ENCODE measurements at places on chromosomes 7 and 10.

DNA sequence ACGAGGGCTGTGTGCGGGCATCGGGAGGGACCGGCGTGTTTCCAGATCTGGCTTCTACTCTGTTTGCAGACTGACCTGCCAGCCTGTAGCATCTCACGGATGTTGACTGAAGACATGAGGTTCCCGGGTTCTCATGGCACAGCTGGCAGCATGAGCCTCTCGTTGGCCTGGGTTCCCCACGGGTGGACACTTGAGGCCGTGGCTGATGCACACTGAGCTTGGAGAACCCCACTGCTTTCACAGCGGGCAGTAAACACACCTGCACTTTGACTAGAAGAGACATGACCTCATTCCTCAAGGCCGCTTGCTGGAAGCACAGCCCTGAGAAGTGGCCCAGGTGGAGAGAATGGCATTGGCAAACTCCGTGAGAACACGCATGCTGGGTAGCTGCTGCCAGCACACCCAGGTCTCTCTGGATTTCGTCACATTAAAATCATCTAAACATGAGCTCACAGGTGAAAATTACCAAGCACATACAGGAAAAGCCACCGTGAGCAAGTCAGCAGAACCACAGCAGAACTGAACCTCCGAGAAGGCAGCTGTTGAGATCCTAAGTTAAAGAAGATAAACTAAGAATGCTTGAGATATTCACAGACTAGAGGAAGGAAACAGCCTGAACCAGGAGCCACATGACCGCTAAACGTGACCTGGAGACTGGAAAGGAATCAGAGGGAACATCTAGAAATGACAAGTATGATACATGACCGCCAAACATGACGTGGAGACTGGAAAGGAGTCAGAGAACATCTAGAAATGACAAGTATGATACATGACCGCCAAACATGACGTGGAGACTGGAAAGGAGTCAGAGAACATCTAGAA, 32.5 kb downstream of the BNIP3 start:
- no peak for DNase-seq

DNA sequence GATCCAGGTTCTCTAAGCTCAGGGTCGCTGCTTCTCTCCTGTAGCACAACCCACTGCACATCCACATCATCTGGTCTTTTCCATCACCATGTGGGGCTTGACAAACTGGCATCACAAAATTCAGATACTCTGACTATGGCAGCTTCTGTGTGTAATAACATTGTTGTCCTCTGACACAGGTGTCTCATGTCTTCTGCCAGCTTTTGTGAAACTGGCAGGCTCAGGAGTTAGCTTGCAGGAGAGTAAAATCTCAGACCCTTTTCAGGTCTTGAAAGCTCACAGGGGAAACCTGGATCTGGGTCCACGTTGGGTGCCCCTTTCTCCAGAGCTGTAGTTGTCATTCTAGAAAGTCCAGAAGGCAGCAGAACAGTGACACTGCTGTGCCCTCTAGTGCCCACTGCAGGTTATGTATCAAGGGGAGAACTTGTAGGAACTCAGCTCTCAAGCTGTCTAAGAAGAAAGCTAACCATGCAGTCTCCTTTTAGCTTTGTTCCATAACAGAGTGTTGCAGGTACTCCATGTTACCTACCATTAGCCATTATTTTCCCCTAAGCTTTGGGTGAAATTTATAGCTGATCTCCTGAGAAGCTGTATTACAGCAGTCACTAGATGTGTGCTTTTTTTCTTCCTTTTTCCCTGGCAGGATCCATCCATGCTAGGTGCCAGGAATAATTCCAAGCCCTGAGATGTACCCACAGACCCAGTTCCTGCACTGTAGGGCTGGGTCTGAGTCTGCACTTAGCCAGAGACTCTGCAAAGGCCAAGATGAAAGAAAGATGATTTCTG, 102.7 kb downstream of the ZNF248 start:
- no peak for DNase-seq

DNA sequence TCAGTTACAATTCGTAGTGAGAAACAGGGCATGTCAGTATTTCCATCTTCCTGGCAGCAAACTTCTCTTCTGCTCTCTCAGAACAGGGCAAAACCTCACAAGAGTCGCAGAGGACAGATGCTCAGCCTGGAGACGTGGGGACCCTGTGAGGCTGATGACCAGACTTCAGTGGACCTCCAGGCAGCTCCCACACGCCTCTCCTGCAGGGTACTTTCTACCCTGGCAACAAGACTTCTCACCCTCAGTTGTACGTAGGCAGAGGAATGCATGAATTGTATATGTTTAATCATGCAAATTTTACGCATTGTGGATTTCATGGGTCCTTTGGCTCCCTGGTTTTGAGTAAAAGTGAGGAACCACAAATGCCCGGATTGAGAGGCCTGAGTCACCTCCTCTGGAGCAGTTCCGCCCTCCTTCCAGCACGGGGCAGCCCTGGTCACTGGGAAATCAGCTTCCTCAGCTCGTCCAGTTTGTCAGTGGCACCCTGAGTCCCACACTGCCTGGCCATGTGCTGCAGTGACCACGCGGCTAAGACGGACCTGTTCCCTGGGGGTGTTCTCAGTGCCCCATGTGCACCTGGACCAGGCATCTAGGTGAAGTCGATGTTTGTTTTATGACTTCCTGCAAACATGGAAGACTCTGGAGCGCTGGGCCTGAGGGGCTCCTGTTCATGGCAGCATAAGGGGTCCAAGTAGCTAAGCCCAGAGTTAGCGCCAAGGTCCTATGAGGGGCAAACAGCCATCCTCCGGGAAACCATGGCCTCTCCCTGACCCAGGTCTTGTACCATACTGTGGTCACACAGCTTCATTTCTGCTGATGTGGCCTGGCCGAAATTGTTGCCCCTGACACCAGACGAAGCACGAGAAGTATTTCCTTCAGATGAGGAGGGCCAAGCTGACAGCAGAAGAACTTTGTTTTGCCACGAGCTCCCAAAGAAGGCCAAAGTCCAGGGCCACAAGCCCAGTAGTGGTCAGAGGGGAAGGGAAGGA, 165.1 kb downstream of the TNS3 start:
- no peak for DNase-seq

GRCh38 chr10:1733720-1734119, 3.6 kb downstream of the ADARB2 start:
- DNase-seq, result no peak

DNA sequence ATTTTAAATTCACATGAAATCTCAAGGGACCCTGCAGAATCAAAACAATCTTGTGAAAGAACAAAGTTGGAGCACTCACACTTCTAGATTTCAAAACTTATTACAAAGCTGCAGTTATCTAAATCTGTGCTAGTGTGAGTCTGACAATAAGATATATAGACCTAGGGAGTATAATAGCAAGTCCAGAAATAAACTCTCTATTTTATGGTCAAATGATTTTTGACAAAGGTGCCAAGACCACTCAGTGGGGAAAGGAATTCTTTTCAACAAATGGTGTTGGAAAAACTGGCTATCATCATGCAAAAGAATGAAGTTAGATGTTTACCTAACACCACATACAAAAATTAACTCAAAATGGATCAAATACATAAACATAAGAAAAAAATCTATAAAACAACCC, 68.2 kb downstream of the TFEC start:
- DNase-seq, result no peak

GRCh38 chr10:14757394-14757793, 17.3 kb downstream of the FAM107B start:
- no peak for DNase-seq

GRCh38 chr10:89153971-89154370, 53.1 kb downstream of the CH25H start:
- DNase-seq, result no peak

DNA sequence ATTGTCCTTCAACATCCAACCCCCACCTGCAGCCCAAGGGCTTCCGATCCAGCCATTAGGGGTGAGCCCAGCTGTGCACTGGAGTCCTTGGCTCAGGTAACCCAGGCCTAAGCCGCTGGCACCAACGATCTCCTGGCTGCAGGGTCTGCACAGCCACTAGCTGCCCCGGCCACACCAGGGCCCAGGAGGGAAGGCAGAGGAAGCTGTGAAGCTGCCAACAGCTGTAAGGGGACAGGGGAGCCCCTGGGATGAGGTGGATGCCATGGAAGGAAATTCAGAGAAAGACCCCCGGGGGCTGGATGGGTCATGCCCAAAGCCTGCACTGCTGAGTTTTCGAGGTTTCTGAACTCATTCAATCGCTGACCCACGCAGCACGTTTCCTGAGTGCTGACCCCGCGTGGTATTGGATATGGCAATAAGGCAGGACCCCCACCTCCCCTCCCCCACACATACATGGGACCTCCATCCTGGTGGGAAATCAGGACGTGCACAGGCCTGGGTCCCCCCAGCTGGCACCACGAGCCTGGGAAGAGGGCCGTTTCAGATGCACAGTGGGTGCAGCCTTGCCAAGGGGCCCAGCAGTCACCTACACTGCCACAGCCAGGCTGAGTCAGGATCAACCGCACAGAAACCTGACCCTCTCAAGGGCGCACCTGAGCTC, 170.3 kb downstream of the DIP2C start:
- no peak for DNase-seq

DNA sequence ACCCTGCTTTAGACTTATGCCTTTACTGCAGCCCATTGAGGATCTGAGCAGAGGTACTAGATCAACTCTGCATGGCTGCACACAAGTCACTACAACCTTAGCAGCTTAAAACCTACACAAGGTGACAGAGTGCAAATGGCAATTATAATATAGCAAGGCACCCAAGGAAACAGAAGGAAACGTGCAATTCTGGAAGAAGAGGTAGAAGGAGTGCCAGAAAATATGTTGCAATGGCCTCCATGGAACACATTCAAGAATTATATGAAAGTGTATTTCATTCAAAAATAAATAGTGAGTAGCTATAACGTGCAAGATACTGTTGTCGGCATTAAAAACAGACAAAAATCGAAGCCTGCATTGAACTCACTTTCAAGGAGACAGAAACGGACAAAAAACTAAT, 2.9 kb upstream of the AKR1C8 start:
- DNase-seq, result no peak

- no peak for DNase-seq
These were observed 62.6 kb upstream of the ZNRF2 start for GRCh38 chr7:30221764-30222163.

DNA sequence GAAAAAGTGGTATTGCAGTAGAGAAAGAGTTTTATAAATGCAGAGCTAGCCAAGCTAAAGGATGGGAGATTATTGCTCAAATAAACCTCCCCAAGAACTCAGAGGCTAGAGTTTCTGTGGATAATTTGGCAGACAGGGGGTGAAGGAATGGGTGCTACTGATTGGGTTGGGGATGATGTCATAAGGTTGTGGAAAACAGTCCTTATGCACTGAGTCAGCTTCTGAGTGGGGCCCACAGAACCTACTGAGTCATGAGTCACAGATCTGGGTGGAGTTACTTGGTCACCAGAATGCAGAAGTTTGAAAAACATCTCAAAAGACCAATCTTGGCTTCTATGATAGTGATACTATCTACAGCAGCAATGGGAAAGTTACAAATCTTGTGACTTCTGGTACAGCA, 1146.7 kb downstream of the TYW1 start:
- DNase-seq, result no peak

DNA sequence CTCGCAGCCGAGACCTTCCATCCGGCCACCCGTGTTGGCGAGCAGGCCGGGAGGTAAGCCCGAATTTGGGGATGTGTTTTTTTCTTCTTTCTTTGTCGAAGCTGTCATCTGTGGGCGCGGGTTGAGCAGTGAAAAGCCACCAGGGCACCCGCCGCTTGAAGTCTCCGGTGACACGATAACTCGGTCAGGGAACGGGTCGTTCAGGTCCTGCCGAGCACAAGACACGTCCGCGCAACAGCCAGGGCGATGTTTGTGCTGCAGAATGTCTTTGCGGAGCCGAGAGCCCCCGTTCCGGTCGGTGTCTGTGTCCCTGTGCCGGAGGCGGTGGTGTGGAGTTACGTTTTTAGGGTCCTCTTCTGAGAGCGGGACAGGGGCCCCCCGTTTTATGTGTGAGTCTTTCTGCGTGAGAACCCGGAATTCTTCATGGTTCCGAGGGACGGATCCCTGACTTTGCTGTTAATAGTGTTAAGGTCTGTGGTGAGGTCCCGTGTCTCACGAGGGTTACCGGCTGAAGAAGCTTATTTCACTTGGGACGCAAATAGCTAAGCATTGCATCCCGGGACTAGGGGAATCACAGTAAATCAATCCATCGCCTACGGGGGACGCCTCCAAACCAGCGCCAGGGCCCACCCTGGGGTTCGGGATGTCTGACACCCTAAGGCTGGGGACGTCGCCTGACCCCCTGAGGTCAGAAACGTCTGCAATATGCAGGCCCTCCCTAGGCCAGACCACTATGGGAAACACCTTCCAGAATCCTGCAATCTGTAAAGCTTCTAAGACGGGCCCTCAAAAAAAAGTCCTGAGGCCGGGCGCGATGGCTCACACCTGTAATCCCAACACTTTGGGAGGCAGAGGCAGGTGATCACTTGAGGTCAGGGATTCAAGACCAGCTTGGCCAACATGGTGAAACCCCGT, 99.5 kb downstream of the ELFN1 start:
- DNase-seq, result no peak

GRCh38 chr7:116582164-116582732, 57.4 kb downstream of the CAV1 start:
- DNase-seq, result no peak

DNA sequence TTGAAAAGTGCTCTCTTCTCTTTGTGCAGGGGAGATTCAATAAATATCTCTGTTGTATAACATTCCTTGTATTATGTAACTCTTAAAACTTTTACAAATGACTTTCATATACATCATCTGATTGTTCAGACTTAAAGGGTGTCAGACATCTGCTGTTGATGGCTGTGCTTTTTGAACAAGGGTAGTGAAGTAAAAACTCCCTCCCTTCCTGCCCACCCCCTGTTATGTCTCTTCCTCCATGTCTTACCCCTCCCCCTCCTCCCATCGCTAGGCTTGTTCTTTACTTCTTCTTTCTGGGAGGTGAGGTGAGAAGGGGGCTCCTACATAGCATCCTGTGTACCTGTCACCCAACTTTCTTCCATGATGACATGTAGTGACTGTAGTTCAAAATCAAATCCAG, 23.4 kb upstream of the ABCB4 start:
- DNase-seq, result no peak

DNA sequence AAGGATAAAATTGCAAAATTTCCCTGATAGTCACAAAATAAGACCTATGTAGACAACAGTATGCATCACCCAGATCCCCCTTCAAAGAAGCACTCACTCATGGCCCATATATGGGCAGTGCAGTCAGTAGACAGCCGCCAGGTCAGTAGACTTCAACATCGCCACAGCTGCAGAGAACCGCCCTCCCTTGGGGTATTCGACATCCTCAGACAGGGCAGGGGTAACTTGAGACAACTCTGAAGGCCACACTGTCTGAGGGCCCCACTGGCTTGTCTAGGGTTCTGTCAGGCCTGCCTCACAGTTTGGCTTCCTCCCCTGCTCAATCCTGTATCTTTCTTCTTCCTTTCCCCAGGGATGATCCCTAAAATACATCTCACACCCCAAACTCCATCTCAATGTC, 172.3 kb downstream of the IMMP2L start:
- no peak for DNase-seq

- DNase-seq, result no peak
These were observed 110.9 kb upstream of the HDAC9 start for GRCh38 chr7:18384491-18385143.

GRCh38 chr7:116978006-116978405, 24.7 kb downstream of the ST7 start:
- no peak for DNase-seq

GRCh38 chr10:130515670-130516069, 379.5 kb downstream of the GLRX3 start:
- DNase-seq, result no peak

- DNase-seq, result no peak
These were observed 229.7 kb downstream of the EXOC4 start for GRCh38 chr7:133482599-133482998.

GRCh38 chr7:55174456-55174855, 155.6 kb downstream of the EGFR start:
- DNase-seq, result no peak

Measured in COR-L47 (cell line).